Hippocampal formation (tissue), 2 donors: ENCODE measurements at places on chromosomes 7 and 10.

DNA sequence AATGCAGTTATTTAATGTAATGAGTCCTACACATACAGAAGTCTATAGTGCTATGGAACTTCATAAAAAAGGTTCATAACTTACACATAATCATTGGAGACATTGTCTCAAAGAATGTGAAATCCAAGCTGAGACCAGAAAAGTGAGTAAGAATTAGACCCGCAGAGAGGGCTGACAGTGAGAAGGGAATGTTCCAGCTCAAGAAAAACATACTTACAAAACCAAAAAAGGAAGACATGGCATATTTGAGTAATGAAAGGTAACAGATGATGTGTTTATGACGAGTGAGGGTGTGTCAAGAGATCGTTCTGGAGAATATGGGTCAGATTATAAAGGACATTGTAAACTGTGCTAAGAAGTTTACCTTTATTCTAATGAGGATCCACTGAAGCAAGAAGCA, 566.5 kb downstream of the ATRNL1 start:
- DNase-seq: no peak

DNA sequence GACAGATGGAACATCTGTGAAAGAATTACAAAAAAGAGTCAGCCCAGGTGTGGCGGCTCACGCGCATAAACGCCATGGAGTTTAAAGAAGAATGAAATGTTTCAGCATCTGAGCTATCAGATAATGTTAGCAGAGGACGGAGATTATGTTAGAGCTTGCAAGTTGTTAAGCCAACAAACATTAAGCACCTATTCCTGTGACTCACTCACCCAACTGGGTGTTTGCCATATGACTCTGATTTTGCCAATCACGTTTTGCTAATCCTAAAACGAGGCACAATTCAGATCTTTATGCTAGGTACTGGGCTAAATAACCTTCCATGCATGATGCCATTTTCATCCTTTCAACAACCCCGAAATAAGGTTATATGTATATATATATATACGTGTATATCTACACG, 29.0 kb upstream of the CCNY start:
- DNase-seq: no peak

DNA sequence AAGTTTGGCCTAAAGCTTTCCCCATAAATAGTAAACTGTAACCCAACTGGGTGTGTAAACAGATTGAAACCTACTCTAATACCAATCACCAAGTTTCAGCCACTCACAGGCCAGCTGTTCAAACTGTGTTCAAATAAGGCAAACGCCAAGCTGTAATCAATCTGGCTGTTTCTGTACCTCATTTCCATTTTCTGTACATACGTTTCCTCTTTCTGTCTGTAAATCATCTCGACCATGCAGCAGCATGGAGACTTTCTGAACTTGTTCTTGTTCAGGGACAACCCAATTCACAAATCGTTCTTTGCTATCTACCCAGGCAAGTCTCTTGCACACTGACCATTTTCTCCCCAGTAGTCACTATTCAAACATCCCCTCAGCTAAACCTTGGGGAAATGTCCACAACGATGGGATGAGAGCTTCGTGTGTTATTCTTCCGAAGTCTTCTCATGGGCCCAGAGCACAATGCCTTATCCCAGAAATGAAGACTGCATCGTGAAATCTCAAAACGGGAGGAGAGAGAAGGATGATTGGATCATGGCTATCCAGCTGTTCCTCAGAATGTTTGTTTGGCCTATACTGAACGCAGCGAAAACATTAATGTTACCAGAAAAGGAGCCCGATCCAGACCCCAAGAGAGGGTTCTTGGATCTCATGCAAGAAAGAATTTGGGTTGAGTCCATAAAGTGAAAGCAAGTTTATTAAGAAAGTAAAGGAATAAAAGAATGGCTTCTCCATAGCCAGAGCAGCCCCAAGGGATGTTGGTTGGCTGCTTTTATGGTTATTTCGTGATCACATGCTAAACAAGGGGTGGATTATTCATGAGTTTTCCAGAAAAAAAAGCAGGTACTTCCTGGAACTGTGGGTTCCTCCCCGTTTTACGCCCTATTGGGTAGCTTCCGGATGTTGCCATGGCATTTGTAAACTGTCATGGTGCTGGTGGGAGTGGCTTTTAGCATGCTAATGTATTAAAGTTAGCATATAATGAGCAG, 86.2 kb downstream of the SLC16A9 start:
- no peak for DNase-seq

DNA sequence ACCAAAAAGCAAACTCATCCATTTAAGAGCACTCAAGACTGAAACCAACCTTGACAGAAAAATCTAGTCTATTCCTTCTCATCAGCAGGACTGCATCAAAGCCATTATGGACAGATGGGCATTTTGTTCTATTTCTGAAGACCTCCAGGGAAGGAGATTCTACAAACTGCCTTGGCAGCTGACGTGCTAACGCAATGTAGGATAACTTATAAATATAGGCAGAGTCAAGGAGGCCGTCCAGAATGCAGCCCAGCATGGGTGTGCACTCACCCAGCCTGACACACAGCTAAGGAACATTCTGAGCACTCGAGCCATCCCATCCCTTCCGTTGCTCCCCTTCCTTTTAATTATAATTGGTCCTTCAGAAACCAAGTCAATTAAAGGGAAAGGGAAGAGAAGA, 25.3 kb upstream of the NEBL start:
- no peak for DNase-seq

GRCh38 chr7:165661-166337, 26.6 kb upstream of the FAM20C start:
- DNase-seq: no peak
